ENCODE measurements at places on chromosomes 16 and 17. TPM values are rescaled to one million over a fixed set of nuclear protein-coding genes. Genes with fewer than 3 reads are reported as not detected.
A peak's percentile ranks its signal among the peaks of the same experiment; 100 is the strongest.

DNA sequence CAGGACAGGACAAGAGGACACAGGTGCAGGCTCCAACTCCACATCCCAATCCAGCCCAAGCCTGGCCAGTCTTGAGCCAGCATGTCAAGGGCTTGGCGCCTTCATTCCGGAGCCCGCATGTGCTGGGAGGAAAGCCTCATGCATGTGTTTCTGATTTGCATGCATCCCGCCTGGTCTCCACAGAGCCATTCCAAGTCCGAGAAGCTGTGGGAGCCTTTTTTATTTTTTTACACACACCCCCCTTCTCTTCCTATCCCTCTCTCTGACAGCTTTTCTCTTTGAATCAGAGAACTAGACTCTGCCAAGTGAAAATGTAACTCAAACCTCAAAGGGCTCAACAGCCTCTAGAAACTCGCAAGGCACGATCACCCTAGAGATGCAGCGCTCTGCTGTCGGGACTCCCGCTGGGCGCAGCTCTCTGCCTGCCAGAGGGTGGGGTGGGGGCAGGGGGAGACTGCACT lies 45.1 kb downstream of the NOG start:
- DNase-seq = no peak
- no peaks in the 10 kb centered on the region for H3K4me1 ChIP-seq
- H3K27me3 ChIP-seq = peaks cover 8% of the 10 kb centered on the region
- no peak overlapping the region for H3K27ac ChIP-seq

Gene SCO1
- total RNA-seq = 38.3 TPM

DNA sequence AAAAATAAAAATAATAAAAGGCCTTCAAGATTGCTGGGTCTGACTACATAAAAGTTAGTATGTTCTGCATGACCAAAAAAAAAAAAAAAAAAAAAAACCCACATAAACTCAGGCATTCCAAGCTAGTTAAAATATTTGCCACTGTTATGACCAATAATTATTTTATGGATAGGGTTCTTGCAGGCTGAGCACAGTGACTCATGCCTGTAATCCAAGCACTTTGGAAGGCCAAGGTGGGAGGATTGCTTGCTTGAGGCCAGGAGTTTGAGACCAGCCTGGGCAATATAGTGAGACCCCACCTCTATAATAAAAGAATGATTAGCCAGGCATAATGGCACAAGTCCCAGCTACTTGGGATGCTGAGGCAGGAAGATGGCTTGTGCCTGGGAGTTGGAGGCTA lies 8.1 kb downstream of the SCNN1B start:
- no peak for DNase-seq
- no peaks in the 10 kb centered on the region for H3K4me1 ChIP-seq
- H3K4me3 ChIP-seq = no peak overlapping the region
- no peak overlapping the region for H3K27ac ChIP-seq

DNA sequence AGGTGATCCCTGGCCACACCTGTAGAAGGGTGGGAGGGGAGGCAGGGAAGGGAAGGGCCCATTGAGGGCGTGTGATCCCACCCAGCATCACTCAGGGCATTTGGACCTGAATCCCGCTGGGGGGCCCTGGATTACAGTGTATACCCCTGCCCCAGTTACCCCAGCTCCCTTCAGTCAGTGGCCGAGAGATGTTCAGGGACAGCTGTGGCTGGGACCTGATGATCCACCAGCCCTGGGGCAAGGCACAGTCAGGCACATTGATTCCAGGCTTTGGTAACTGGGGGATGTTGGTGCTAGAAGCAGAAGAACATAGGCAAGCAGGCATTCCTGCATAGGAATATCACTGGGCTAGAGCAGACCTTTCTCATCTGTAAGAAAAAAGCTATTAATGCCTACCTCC lies 170.3 kb downstream of the FOXL1 start:
- no peak overlapping the region for H3K27ac ChIP-seq
- H3K36me3 ChIP-seq = no peaks in the 10 kb centered on the region
- DNase-seq = no peak

GRCh38 chr16:51542981-51543815 lies 392.1 kb upstream of the SALL1 start:
- no peaks in the 10 kb centered on the region for H3K27me3 ChIP-seq
- no peak for DNase-seq
- no peak overlapping the region for H3K4me3 ChIP-seq
- no peaks in the 10 kb centered on the region for H3K36me3 ChIP-seq
- H3K4me1 ChIP-seq = no peaks in the 10 kb centered on the region

DNA sequence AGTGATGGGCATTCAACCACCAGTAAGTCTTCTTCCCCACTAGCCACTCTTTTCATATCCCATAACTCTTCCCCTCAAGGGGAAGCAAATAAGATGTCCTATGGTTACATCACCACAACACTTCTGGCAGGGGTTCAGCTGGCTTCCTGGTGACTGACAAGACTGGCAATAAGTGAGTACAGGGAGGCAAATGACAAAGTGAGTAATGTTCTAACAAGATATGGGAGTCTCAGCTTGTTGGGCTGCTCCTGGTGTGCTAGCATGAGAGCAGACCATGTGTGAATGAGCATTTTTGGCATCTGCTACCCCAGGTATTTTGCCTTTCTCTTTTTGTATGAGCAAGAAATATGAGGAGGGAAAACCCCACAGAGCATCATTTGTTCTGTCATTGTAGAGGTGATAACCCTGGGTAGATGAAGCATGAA lies 9.9 kb downstream of the TMIGD1 start:
- no peaks in the 10 kb centered on the region for H3K36me3 ChIP-seq
- no peak for DNase-seq
- H3K27me3 ChIP-seq = no peaks in the 10 kb centered on the region
- H3K4me3 ChIP-seq = no peak overlapping the region

Gene NPLOC4
- 84.8 TPM for total RNA-seq

Gene MYL4
- not detected for total RNA-seq

Gene TRAP1
- 88.6 TPM for total RNA-seq

GRCh38 chr17:16488186-16488967 lies 3.6 kb downstream of the LRRC75A start:
- H3K4me1 ChIP-seq = peaks cover 5% of the 10 kb centered on the region
- H3K4me3 ChIP-seq = no peak overlapping the region
- H3K27ac ChIP-seq = no peak overlapping the region
- DNase-seq = no peak

DNA sequence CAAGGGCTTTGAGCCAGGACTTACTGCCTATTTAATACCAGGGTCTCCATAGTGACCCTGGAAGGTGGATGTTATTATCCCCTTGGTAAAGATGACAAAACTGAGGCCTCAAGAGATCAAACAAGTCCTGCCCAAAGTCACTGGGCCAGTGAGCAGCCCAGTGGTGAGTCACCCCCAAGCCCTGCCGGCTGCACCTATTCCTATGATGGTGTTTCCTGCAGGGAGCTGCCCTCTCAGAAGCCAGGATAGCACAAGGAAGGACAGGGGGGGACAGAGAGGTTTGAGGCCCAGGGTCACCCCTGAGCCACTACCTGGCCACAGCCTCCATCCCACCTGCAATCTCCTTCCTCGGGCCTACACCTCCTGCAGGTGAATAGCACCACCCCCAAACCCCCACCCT lies 90.9 kb downstream of the SDK2 start:
- no peaks in the 10 kb centered on the region for H3K27me3 ChIP-seq
- no peaks in the 10 kb centered on the region for H3K36me3 ChIP-seq
- H3K27ac ChIP-seq = no peak overlapping the region
- DNase-seq = no peak
- H3K4me3 ChIP-seq = no peak overlapping the region
- no peaks in the 10 kb centered on the region for H3K4me1 ChIP-seq

Gene HOXB3
- 11.4 TPM for total RNA-seq

GRCh38 chr16:27406511-27407128 lies 4.6 kb downstream of the IL21R start:
- no peak overlapping the region for H3K27ac ChIP-seq
- H3K4me3 ChIP-seq = no peak overlapping the region
- H3K27me3 ChIP-seq = no peaks in the 10 kb centered on the region
- H3K4me1 ChIP-seq = no peaks in the 10 kb centered on the region
- no peak for DNase-seq
- H3K36me3 ChIP-seq = no peaks in the 10 kb centered on the region

DNA sequence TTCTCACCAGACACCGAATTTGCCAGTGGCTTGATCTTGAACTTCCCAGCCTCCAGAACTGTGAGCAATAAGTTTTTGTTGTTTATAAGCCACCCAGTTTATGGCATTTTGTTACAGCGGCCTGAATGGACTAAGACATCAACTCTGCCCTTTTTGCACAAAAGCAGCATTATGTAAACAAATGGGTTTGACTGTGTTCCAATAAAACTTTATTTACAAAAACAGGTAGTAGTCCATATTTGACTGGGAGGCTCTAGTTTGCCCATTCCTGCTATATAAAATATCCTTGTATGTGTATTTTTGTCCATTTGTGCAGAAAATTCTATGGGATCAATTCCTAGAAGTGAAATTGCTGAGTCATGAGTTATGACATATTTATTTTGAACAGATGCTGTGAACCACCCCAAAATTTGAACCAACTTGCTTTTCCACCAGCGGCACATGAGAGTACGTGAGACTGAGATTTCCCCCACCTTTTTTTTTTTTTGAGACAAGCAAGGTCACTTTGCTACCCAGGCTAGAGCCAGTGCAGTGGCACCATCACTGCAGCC lies 21.3 kb upstream of the CLEC19A start:
- no peak overlapping the region for H3K4me3 ChIP-seq
- no peak for DNase-seq
- no peaks in the 10 kb centered on the region for H3K27me3 ChIP-seq
- no peak overlapping the region for H3K27ac ChIP-seq

- H3K27ac ChIP-seq = no peak overlapping the region
- no peaks in the 10 kb centered on the region for H3K36me3 ChIP-seq
- H3K4me3 ChIP-seq = no peak overlapping the region
- no peaks in the 10 kb centered on the region for H3K4me1 ChIP-seq
Observed at GRCh38 chr16:84521497-84521770, 17.0 kb upstream of the MEAK7 start.

DNA sequence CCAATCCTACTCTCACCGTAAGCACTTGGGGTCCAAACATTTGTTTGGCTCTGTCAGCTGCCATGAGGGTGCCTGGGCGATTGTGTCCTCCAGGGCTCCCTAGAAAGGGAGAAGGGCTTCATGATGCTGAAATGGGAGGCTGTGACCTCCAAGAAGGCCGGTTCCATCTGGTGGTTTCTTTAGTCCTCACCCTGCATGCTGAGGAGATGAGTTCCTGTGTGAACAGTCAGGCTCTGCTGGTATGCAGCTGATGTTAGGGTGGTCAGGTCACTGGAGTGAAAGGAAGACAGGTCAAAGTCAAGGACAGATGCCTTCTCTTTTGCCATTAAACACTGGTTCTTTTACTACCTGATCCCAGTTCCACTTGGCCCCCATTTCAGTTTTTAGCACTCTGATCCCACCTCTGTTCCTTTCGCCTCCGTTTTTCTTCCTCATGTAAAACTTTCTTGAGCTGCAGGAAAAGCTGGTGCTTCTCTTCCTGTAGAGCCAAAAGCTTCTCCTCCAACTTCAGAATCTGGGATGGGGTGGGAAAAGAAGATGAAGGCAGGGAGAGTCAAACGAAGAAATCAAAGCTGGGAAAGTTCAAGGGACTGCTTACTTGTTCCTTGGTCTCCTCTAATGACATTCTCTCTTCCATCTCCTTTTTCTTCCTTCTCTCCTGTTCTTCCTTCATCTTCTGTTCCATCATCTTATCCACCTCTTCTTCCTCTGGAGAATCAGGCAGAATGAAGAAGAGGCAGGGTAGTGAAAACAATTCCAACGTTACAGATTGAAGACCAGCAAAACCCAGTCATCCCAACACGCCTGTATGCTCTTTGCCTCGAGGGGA lies 1.1 kb downstream of the GPS2 start:
- peak overlapping the region; percentile 93 for H3K27ac ChIP-seq
- DNase-seq = no peak
- H3K36me3 ChIP-seq = peaks cover 8% of the 10 kb centered on the region
- H3K4me3 ChIP-seq = peak overlapping the region; percentile 88

- no peak overlapping the region for H3K27ac ChIP-seq
- no peak overlapping the region for H3K4me3 ChIP-seq
- no peak for DNase-seq
- no peaks in the 10 kb centered on the region for H3K4me1 ChIP-seq
Observed at GRCh38 chr17:78532922-78533640, 44.1 kb downstream of the DNAH17 start.

DNA sequence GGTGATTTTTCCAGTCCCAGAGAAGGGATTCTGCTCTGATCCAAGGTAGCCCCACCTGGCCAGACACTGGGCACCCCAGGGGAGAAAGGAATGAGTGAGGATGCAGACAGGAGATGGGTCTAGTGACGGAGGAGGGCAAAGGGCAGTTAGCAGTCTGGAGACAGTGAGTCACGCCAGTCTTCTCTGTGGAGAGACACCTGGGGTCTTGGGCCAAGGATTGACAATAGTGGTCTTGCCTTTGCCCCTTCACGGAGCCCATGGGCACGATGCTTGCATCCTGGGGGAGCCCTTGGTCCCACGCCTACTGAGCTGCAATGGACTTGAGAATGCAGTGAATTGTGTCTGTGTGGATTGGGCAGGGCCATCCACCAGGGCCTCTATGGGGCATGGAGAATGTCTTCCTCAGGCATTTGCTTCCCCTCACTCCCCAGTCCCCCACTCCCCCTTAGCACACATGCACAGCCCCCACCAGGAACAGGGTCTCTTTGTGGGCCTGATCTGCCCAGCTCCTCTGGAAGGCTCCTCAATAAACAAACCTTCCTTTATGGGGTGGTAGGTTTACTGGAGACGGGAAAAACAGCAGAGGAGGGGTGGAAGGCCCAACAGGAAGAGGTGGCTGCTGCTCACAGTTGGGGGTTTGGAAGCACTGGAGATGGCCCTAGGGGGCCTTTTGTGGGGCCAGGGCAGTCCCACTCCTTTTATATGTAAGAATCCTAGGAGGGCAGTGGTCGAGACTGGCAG lies 1.4 kb downstream of the CHAD start:
- H3K36me3 ChIP-seq = no peaks in the 10 kb centered on the region
- DNase-seq = no peak
- no peaks in the 10 kb centered on the region for H3K27me3 ChIP-seq
- H3K27ac ChIP-seq = no peak overlapping the region
- H3K4me3 ChIP-seq = no peak overlapping the region

DNA sequence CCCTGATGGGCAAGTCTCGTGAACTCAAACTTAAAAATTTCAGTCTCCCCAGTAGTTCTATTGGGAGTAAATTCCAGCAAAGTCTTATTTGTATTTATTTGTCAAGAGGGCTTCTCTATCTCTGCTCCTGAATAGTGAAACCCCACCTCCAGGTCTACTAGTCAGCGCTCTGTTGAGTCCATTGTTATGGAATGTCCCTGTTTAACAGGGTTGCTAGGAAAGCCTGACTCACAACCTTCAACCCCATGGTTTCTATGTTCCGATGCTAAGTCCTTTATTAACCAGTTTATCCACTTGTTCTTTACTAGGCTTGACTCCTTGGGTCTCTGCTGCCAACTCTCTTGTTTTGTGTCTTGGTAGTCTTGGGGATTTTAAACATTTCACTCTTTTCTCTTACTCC lies 250.7 kb upstream of the MYOCD start:
- H3K27ac ChIP-seq = no peak overlapping the region
- no peak for DNase-seq
- no peaks in the 10 kb centered on the region for H3K36me3 ChIP-seq
- H3K27me3 ChIP-seq = no peaks in the 10 kb centered on the region
- no peaks in the 10 kb centered on the region for H3K4me1 ChIP-seq

Gene CLUH
- 137 TPM for total RNA-seq

Measured in prostate gland (tissue), 2 donors.